ENCODE measurements at places on chromosomes 4 and X. TPM values are rescaled to one million over a fixed set of nuclear protein-coding genes. Genes with fewer than 3 reads are reported as not detected.

AMER1 gene
- total RNA-seq = 6.7 TPM

CPZ gene
- total RNA-seq = not detected

SULT1B1 gene
- total RNA-seq = not detected

DNA sequence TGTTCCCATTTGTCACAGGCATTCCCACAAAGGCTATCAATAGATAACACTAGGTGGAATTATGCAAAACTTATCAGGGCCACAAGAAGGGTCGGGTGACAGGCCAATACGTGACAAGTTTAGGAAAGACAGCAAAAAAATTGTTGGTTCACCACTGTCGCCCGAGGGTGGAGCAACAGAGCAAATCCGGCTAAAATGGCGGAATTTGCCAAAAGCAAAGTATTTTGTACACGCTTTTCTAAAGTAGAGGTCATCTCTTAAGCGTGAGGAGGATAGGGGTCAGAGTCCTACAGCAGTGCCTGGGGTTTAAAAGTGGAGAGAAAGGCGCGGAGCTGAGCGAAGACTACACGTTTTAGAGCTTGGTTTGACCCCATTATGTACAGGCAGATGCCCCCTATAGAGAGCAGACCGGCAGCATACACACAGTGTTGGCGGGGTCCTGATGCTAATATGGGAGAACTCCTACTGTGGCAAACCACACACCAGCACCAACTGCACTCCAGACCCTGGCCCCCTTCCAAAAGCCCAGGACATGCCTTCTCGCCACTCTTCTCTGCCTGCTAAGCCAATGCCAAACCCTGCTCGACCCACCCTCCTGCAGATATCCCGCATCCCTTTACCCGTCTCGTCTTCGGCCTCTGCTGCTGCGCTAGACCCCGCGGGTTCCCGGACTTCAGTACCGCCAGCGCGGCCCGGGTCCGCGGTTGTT, 733 bp downstream of the CCNA2 start:
- DNase-seq = peak; percentile 52

DNA sequence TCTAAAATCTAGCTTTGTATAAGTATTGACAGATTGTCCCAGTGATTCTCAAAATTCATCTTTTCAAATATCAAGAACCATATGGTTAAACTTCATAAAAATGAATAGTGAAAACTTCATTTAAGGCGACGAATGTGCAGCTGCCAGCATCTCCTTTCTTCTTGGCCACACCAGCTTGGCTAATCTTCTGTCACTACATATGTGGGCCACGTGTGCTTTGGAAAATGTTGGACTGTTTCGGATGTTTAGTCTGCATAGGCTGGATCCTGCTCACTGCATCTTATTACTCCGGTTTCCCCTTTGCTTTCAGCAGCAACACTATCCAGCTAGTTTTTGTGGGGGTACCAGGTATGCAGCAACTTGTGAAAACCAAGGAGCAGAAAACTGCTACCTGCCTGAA, 221.9 kb downstream of the BMPR1B start:
- no peak for DNase-seq

DNA sequence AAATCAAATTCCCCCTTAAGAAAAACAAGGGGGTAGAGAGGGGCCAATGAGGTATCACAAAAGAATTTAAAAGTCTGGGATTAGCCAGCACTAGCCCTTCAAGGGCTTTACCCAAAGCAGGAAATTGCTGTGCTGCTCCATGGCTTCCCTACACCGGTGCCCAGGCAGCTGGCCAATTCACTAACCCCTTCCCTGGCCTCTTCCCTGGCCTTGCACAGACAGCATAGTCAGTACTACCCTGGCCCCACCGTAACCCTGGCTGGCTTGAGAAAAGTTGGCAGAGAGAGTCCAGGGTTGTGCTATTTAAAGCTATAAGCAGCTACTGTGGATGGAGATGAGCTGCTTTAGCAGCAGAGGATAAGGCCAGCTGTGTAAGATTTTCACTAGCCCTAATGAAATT, 43.1 kb downstream of the ADAMTS3 start:
- DNase-seq = no peak

DNA sequence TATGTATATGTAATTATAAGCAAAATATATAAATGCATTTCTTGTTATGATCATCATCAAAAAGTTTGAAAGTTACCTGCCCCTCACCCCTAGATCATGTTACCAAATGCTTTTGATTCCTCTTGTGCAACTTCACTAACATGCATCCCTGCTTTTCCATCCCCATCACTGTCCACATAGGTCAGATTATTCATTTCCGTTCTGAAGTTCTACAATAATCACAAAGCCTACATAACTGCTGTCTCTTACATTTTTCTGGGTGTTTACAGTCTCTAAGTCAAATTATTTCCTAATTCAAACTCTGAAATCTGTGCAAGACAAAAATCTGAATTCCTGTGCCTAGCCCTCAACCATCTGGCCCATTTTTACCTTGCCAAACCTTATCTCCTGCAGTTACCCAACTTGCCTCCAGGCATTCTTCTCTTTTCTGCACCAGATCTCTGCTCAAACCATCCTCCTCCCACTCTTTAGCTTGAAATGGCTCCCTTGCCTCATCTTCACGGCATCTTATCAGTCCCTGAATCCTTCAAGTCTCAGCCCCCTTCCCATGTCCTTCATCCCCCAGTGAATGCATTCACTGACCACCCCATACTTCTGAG, 42.4 kb upstream of the SLC39A8 start:
- no peak for DNase-seq

GRCh38 chr4:53490965-53491622, 100.2 kb downstream of the LNX1 start:
- peak; percentile 49 for DNase-seq

DNA sequence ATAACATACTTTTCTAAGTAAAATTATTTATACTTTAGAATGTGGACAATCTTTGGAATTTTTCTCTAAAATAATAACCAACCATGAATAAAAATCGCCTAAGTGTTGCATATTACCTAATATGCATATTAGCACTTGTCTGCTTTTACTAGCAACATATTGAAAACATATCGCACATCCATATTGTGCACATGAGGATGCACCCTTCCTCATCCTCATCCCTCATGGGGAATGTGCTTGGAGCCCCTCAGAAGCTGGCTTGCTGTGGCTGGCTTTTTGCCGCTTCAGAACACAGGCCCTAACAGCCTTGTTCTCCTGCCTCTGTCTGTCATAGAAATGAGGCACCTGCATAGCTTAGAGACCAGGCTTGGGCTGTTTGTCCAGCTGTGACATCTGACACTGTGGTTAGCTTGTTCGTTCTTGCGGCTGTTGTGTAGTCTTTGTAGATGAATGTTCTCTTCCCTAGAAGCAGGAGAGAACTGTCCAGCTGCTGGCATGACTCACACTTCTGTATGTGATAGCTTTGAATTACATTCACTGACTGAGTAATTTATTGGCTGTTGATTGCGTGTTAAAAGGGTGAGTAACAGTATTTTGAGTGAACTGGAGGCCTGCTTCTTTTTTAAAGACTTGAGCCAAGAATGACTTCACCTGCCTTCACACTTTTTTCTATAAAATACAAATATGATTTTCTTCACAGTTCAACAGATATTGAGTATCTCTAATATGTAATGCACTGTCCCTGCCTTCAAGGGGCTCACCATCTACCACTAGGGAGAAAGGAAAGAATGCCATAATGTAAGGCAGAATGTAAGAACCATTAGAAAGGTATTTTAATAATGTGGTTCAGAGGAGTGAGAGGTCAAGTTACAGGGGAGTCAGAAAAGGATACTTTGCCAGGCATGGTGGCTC, 81.9 kb downstream of the HMGB2 start:
- peak; percentile 42 for DNase-seq

GRCh38 chrX:131987252-131987651, 35.9 kb upstream of the STK26 start:
- no peak for DNase-seq
